Fibroblast of gingiva (primary cell): ENCODE measurements at places on chromosomes 7 and 10.

DNA sequence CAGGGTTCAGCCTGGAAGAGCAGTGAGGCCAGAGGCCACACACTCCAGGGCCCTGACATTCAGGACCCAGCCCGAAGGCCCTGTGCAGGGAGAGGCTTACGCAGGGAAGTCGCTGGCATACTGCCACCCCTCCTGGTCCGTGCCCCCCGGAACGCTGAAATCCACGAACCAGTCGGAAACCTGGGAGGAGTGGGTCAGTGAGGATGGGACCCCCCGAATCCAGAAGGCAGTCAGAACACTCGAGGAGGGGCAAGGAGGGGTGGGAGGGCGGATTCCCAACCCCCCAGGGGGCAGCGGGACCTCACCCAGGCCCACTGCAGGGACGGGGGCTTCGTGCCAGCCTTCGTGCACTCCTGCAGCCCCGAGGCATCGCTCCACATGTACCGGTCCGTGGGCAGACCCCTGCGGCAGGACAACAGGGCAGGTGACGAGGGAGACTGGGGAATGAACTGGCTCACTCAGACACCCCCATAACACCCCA lies 13.5 kb downstream of the BHLHA15 start:
- no peak for DNase-seq

- no peak for DNase-seq
Measured at GRCh38 chr10:17877121-17877520, 68.0 kb downstream of the MRC1 start.

GRCh38 chr10:102065561-102066398 lies 631 bp downstream of the HPS6 start:
- peak; percentile 17 for DNase-seq

DNA sequence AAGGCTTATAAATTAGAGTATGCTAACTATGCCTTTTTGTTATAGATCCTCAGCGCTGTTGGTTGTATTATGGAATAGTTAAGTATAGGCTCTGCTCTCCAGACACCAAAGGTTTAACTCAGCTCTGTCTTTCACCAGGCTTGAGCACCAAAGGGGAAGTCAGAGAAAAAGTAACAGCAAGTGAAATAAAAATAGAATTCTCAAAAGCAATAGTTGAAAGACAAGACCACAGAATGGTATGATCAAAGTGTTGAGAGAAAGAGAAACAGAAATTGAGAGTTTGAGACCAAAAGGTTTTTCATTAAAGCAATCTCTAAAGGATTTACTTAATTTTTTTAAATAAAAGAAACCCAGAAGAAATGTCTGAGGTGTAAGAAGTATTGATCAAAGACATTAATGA lies 529.8 kb upstream of the C7orf33 start:
- no peak for DNase-seq

GRCh38 chr7:159014297-159015062 lies 130.2 kb downstream of the VIPR2 start:
- no peak for DNase-seq

DNA sequence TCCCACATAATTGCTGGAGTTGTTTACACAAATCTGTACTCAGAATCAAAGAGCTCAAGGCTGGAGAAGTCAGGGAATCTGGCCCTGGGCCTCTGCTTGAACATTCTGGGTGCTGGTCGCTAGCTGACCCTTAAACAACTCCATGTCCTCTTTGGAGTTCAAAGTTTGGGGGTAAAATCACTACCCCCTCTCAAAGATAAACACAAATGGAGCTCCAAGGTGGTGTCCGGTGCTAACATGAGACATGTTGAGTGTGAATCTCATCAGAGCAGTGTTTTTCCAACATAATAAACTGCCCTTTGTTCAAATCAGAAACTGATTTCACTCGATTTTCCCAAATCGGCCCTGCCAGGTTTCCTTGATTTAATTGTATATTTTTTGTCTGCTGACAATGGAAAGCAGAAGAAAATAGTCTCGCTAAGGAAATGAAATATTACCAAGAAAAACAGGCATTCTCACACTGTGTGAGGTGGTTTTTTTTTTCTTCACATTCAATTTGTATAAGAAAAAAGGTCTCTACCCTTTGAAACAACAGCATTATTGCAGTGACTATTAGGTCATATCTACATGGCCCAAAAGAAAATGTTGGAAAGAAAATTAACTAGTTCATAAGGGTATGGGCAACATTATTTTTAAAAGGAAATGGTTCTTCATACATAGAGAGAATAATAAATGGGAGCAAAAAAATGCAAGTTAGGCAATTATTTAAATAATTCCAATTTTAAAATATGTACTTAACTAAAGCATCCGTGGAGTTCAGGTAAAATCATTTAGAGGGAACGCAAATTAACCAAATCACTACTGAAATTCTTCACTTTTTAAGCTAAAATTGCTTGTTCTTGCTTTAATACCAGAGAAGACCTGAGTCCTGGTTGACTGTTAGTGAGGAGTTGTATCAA lies 56.1 kb upstream of the CAPZA2 start:
- DNase-seq = no peak

DNA sequence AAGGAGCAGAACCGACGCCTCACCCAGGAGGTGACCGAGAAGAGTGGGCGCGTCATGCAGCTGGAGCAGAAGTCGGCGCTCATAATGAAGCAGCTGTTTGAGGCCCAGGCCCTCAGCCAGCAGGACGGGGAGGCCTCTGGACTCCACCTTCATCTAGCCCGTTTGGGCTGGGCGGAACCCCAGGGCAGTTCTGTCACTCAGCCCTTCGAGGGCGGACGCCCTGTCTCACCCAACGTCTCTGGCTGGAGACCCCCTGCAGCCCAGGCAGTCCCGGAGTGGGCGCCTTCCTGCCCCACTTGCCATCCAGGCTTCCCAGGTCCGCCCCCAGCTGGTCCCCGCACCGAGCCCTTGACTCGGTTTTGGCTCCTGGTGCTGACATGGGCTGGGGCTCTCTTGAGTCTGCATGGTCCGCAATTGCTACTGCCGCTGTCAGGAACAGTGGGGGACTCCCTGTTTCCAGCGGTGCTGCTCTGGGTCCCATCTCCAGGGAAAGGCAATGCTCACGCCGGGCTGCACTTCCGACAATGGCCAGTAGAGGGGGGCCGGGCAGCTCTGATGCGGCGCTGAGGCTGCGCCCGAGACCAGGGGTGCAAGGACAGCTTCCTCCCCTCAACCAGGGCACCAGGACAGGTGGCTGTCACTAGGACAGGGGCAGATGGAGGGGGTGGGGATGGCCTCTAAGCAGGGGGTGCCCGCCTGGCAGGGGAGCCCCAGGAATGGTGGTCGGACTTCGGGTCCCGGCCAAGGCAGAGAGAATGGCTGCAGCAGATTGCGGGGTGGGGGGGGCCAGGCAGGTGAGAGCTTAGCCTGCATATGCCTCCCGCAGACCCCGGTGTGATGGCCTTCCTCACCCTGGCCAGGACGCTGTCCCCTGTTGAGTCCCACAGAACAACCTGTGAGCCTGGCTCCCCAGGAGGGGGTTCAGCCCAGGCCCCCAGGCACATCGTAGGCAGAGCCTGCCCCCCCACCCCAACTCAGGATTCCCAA lies 71.2 kb upstream of the KCTD7 start:
- DNase-seq = peak; percentile 32

- DNase-seq = no peak
Measured at GRCh38 chr7:155765458-155765857, 46.8 kb downstream of the SHH start.

- peak; percentile 96 for DNase-seq
Measured at GRCh38 chr10:22427890-22428571, 82.7 kb downstream of the SPAG6 start.

- no peak for DNase-seq
Measured at GRCh38 chr10:59245686-59246085, 69.2 kb downstream of the PHYHIPL start.

GRCh38 chr10:14156104-14156503 lies 174.6 kb downstream of the FRMD4A start:
- no peak for DNase-seq

DNA sequence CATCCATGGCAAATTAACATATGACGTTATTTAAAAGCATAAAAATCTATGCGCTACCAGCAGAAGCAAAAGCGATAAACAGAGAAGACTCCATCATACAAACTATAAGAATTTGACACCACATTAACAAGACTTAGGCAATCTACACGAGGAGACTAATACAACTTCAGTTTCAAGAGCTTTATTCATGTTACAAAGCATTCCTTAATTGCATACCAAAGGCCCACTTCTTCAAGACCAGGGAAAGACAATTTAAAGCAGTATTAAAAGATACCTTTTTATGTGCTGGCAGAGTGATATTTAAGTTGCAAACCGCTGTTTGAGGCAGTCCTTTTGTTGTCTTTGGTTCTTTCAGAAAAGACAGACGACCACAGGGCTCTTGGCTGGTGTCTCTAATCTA lies 176.0 kb upstream of the CCDC6 start:
- DNase-seq = no peak

DNA sequence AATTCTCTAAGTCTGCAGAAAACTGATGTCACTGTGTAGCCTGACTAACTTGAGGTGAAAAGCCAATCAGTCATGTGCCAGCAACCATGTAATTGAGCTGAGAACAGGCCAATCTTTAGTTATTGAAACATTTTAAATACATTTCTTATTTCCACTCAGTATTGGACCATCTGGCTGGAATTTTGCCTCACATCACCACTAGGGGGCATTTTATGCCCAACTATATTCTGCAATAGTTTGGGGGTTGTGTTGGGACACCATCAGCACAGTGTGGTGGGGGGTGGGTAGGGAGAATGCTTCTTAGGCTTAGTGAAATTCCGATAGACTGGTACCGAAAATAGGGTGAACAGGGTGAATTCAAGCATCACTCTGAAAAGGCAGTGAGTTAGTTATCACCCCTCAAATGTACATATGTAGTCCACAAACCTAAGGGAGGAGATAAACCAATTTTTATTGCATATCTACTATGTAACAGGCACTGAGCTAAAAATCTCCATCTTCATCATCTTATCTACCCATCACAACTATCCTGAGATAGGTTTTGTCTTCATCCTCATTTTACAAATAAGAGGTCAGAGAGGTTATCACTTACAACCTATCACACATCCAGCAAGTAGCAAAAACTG lies 17.8 kb downstream of the NPSR1 start:
- no peak for DNase-seq

DNA sequence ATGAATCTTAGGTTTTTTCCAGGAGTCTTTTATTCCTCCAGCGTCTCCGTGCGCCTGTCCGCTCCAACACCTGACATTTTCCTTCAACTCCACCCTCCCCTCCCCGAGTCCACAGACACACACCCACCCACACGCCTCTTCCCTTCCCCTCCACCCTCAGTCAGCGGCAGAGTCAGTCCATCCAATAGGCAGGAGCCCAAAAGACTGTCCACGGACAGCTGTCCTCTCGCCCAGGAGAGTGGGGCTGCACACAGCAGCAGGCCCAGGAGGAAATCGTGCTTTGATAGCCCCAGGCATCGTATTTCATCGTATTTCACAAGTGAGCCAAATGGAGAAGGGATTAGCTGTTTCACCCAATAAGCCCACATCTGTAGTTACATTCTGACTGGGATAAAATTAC lies 285.1 kb downstream of the ZEB1 start:
- DNase-seq = peak; percentile 80

GRCh38 chr7:18202315-18203045 lies 174.8 kb upstream of the PRPS1L1 start:
- DNase-seq = no peak

GRCh38 chr10:129586898-129587443 lies 119.9 kb downstream of the MGMT start:
- no peak for DNase-seq

- DNase-seq = no peak
Measured at GRCh38 chr7:1090686-1091643, 3.1 kb downstream of the GPER1 start.

- DNase-seq = no peak
Measured at GRCh38 chr10:72449941-72450441, 95.3 kb upstream of the DNAJB12 start.

GRCh38 chr10:4083509-4084003 lies 298.5 kb upstream of the KLF6 start:
- DNase-seq = peak; percentile 79

- no peak for DNase-seq
Measured at GRCh38 chr7:128446306-128446705, 9.4 kb upstream of the HILPDA start.

DNA sequence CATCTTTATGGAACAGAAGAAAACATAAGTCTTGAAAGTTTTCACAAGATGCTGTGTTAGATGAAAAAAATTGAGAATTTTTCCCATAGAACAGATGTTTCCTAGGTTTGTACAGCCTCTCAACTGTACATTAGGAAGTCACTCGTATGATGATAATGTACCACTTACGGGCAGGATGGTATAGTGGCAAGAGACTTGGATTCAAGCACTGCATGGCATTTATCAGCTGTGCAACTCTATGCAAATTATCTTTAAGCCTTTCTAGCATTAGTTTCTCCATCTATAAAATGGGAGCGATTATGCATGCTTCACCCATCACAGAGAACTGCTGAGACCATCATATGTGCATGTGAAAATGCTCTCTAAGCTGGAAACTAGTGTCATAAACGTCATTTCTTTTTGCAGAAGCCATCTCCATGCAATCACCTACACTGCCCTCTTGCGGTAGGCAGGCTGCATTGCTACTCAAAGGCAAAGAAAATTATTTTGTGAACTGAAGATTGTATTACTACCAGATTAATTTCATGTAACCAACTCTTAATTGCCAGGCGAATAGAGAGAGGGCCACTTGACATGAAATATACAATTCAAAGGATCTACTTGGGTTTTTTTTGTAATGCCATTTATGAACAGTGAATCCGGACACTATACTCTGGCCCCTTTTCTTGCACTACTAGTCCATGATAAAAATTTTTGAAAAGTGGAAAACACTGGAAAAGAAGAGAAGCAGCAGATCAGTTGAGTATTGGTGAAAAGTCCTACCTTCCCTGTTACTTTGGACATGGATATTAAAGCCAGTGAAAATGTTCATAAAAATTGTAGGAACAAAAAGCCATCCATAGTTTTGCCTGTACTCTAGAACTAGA lies 102.3 kb downstream of the JAZF1 start:
- peak; percentile 52 for DNase-seq

DNA sequence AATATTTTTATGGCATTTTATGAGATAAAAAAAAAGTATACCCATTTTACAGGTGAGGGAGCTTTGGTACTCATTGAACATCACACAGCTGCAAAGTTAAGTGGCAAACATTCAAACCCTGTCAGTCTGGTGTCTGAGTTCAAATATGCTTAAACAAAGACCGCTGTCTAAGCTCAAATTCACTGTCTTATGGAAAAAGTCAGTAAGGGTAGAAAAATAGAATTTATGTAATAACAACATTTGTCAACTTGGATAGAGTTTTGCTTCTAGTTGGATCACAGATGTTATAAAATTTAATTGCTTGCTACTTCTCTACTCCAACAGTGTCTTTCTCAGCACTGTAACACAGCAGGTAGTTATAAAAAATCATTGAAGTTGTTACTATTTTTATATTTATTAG lies 161.7 kb upstream of the CSTF2T start:
- no peak for DNase-seq

DNA sequence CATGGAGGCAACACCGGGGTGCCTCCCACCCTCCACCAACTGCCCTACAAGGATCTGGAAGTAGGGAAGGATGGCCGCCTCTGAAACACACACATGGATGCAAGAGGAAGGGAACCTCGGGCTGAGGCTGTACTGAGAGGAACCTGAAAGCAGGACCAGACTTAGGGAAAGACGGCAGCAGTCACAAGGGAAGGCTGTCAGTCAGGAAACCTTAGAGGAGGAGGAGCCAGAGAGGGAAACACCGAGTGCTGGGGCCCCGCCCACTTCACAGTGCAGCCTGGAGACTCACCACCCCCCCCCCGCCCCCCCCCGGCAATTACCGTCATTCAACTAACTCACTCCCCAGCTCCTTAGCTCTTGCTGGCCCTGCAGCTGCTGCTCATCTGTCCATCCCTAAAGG lies 2.5 kb downstream of the CYREN start:
- DNase-seq = no peak
